ENCODE measurements at places on chromosomes 3 and 15.

GRCh38 chr15:101145362-101145761, 106.5 kb downstream of the CHSY1 start:
- no peak for DNase-seq

- no peak for DNase-seq
These were observed at the start of gene PDE8A for GRCh38 chr15:84981711-84982300. Gene PDE8A, plus strand, starts transcription at chr15:84981856. Its CDS starts 307 bp downstream, at chr15:84982163.

- no peak for DNase-seq
These were observed 48.8 kb upstream of the PIK3R4 start for GRCh38 chr3:130795396-130795795.

DNA sequence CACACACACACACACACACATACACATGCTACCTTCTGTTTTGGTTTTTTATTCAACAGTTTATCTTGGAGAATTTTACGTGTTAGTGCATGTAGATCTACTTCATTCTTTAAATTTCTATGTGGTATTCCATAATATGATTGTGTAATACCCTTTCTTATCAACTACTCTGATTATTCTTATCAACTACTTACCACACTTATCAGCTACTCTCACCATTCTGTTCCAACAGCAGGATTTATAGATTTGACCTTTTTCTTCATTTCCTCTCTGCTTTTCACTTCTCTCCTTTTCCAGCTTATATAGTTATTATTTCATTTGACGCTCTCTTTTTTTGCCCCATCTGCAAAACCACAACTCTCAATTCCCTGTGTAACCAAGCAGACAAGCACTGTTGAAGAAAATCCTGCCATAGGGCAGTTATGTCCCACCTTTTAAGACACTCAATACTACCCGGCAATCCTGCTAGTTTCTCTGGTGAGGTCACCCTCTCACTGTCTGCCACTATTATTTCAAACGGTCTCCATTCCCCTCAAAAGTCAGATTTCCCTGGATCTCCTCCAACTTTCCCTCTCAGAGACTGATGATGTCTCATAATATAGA, 56.9 kb upstream of the SATB1 start:
- no peak for DNase-seq

GRCh38 chr3:161600173-161600572, 103.6 kb downstream of the OTOL1 start:
- no peak for DNase-seq

DNA sequence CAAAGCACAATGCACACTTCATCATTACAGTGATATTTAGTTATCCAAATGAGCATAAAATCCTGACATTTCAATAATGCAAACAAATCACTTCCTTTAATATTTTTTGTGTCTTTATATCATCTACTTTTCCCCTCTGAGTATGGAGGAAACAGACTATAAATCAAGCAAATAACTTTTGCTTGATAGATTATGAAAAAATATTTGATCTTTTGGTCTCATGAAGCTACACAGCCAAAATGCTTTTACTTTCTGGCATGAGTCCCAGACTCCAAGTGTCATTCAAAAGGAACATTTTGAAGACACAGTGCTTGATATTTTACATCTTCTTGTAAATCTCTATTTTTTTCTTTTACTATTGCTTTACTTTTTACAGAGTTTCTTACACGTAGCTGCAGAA, 215.3 kb upstream of the ROBO1 start:
- DNase-seq = no peak

DNA sequence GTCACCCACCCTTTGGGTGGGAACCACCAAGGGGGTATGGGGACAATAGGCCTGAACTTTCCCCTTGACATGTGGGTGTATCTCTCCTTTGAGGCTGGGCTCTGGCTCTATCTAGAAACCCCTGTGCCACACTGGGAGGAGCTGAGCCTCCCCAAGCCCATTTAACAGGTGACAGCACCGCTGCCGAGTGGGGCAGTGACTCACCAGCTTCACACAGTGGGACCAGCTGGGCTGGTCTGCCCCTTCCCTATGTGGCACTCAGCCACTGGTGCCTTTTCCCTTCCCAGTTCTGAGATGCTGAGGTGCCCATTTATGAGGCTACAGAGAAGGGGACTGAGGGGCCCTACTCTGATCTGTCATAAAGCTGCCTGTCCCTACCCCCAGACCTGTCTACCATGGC, 5.1 kb downstream of the PSTPIP1 start:
- no peak for DNase-seq

DNA sequence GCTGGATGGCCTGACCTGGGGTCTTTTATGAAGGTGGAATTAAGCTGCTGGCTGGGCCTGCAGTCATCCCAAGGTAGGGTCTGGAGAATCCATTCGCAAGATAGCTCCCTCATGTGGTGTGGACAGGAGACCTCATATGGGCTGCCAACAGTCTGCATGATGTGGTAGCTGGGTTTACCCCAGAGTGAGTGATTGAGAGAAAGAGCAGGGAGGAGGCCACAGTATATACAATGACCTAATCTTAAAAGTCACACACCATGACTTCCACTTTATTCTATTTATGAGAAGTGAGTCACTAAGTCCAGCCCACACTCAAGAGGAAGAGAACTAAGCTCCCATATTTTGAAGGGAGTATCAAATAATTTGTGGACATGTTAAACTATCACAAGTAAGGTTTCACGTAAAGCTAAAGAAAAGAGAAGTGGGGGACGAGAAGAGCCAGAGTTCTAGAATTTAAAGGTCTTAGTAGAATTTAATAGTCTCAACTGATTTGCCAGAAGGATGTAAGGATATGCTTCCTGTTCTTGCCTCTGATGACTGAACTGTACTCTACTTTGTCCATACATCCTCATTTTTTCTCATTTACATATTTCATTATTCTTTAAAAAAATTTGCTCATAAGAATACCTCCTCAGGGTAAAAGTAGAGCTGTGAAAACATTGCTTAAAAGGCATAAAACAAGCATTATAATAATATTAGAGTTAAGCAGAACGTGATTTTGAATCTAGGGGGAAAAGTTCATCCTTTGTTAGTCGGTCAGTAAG, 184.4 kb downstream of the PEX5L start:
- DNase-seq = no peak

GRCh38 chr3:134389865-134390264, 15.6 kb upstream of the AMOTL2 start:
- no peak for DNase-seq

- no peak for DNase-seq
These were observed 48.0 kb upstream of the PXYLP1 start for GRCh38 chr3:141183606-141184005.

GRCh38 chr15:39247574-39247973, 333.3 kb upstream of the THBS1 start:
- DNase-seq = no peak

GRCh38 chr3:138578961-138579574, 15.0 kb downstream of the CEP70 start:
- no peak for DNase-seq

- DNase-seq = no peak
These were observed 290.6 kb downstream of the ROBO1 start for GRCh38 chr3:79477242-79477641.

- DNase-seq = no peak
These were observed 240.4 kb upstream of the BHLHE40 start for GRCh38 chr3:4738737-4739274.

DNA sequence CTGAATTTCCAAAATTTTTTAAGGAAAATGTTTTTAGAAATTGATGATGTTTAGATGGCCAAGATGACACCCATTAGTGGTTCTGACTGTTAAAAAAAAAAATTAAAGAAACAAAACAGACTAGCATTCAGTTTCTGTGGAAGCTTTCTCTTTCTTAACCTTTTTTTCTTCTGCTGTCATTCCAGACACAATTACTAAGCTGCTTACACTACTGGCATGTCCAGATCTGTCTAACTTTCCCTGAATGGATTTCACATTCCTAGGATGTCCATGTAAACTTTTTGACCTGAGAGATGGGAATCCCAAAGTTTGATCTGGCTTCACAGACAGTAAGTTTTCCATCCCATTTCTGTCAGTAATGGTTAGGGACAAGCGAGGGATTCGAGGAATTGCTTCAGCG, 10.3 kb upstream of the MTMR10 start:
- DNase-seq = no peak

DNA sequence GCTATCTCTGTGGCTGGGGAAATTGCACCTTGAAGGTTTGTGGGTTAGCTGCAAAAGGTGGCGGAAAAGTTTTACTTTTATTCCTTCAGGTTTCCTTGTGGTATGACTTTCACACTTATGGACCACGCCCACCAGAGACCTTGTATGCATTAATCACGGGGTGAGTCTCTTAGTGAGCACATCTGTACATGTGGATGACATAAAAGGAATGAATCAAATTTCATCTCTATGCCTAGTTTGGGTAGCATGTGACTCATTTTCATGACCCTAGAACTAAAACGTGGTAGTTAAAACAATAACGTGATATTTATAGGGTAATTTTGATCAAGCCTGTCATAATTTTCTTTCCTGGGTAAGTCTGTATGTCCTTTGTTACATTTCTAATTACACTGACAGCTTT, 141.7 kb downstream of the PDCD6IP start:
- DNase-seq = no peak

DNA sequence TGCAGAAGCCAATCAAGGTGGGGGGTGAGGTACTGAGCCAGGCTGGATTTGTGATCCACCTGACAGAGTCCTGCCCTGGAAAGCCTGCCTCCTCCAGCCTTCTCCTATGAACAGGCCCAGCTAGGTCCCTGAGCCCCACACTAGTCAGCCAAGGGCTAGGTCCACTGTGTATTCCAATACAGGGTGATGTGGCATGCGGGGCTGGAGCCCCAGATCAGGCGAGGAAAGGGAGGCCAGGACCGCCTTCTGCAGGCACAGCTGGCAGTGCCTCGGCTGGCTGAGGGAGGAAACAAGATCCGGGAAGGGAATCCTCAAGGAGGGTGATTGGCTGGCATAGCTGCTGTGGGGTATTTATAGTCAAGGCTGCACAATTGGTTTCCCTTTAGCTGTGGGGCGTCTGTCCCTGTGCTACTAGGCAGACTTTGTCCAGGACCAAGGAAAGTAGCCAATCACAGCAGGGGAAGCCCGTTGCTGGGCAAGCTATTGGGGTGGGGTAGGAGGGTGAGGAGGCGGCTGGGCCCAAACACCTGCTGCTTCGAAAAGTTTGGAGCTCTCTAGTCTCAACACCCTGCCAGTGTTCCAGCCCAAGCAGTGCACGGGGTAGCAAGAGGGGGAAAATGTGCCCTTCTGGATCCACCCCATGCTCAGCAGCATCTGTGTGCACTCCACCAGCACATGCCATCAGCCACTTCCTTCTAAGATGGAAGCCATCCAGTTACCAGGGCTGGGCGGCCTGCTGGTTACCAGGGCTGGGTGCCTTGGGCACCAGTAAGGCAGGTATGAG, 5.9 kb downstream of the KY start:
- no peak for DNase-seq

DNA sequence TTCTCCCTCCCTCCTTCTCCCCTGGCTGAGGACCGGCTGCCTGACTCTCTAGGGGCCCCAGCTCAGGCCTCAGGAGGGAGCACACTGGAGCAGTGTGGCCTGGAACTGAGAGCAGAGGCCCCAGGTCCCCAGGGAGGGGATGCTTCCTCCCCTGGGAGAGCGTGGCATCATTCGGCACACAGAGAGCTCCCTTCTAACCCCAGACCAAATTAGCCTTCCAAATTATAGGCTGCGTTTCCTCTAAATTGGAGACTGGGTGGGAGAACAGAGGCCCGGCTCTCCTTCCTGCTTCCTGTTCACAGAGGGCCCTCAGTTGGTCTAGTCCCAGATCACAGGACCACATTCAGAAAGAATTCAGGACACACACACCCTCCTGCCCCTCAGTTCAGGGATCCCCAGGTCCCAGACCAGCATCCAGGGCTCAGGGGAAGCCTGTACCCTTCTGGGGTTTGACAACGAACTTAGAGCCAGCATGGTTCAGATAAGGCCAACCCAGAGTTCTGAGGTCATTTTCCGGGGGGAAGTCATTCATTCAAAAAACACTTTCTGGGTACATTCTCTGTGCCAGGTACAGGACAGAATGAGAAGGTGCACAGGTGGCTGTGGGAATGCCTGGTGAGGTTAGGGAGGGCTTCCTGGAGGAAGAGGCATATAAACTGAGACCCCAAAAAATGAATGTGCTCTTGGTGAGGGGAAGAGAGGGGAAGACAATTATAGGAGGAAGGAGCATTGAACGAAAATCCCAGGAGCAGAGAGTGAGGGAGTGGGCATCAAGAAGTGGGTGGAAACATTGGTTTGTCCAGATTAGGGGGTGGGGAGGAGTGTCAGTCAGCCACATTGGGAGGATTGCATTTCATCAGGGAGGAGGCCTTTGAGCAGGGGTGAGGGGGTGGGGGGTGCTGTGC, 28.4 kb upstream of the RPL29 start:
- DNase-seq = no peak

DNA sequence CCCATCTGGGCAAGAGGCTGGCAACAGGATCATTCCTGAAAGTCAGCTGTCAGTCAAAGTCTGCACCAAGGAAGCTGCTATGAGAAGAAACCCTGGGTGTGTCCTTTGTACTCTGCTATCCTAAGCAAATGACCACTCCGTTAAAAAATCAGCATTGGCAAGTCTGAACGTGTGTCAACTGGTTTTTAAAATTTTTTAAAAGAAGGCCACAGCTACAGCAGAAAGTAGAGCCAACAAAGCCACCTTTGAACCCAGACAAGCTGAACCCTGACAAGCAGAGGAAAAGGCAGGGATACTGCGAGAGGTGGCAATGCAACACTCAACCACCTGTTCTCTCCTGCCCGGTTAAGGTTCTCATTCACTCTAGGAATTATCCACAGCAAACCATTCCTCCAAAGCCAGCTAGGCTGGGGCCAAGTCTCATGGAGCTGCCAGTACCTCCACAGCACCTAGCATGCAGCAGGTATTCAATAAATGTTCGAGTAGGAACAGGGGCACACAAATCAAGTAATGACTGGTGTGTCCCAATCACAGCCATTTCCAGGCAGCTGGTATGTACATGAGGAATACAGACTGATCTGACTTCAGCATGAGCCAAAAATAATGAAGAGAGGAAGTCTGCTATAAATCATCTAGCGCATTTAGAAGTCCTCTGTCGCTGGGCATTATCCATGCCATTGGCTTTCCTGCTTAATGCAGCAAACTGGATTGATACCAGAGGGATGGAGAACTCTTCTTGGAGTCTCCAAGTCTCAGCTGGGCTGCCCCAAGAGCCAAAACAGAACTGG, 76.0 kb downstream of the ADCY5 start:
- no peak for DNase-seq

DNA sequence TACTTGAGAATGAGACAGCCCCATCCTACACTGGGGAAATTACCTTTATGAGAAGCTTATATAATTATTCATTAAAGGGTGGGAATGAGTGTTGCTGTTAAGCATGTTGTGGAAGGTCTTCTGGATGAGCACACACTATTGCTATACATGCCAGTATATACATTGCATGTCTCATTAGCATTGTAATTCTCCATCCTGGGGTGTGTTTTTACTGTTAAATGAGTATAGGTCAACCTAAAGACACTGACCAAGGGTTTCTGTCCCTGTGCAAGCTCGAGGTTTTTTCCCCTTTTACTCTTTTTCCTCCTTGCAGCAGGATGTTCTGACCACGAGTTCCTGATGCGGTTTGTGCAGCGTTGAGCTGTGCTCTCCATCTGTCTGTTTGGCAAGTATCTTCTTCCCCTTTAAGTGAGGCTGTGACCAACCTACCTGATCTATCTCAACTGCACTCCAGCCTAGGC, 7.2 kb upstream of the IVD start:
- no peak for DNase-seq

All from bone marrow (tissue), 2 donors.